ENCODE measurements at places on chromosomes 11 and 22.

DNA sequence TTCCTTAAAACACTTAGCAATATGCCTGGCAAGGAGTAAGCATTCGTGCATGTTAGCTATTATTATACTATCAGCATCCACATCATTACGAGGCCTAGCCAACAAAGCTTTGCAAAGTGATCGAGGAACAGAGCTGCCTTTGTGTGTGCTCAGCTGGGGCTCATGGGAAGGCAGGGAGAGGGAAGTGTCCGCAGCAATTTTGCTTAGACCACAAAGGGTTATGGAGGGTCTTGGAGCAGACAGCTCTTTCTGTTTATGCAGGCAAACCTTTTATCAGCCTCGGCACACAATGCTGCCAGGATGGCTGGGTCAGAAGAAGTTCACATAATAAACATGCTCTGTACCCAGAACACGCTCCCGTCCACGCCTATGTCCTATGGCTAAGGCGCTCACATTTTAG, 10.9 kb upstream of the DKK3 start:
- DNase-seq, result no peak

DNA sequence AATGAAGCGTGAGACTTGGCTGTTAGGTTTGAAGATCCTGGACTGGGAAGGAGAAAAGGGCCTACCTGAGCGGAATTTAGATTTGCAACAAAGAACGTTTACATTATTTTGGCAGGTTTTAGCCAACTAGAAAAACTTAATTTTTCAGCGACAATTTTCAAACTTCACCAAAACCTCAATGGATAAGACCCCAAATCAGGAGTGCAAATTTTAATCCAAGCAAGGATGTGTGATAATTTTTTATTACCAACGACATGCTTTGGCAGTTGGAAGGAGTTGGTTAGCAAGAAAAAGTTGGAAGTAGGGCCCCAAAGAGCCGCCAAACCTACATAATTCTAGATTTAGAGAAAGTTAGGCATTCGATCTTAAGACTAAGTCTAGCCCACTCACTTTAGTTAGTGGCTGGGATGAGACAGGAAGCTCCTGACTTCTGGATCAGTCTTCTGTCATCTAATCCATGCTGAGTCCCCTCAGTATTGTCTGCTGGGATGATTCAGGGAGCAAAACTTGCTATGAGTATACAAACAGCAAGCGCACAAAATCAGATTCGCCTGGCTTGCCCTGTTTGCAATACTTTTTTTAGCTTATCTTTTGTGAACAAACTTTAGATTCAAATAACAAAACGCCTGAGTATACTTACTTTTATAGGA, 787 bp upstream of the RDX start:
- DNase-seq, result peak; percentile 31

DNA sequence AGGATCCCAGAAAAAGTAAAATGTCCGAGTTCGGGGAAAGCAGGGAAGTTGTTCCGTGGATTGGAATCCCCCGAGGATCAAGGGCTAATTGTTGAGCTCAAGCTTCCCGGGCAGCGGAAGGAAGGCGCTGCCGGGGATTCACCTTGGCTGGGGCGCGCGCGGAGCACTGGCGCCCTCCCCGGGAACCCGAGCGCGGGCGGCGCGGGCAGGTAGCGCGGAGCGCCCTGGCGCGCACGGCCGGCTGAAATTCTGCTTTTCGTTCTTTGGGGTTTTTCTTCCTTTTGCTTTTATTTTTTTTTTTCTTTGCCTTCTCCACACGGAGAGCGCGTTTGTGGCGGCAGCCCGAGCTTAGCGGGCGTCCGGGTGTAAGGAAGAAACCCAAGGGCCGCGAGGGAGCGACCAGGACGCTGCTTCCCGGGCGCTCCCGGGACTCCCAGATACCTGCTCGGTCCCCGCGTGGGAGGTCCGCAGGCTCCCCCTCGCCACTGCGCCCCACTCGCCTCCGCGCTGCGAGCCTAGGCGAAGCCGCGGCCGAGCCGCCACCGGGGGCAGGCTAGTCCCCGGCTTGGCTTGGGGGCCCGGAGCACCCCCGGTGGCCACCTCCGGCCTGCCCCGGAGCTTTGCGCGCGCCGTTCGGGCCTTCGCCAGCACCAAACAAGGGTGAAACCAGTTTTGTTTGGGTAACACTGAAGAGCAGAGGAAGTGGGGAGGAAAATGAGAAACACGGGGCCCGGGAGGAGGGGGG, 4.8 kb upstream of the IGF2 start:
- no peak for DNase-seq

DNA sequence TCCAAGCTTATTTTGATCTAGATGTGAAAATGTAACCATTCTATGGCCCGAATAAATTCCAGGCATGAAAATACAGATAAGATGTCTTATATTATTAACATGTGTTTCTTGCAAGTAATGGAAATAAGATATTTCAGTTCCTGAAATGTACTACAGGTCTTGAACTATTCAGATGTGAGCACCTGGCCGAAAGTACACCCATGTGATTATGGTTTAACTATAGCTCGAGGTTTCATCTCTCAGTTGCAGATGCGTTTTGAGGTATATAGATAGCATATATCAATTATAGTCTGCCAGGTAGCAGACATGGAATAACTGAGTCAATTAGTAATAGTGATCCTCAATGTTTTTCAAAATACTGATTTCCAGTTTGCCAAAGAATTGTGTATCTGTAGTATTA, 68.3 kb downstream of the DDIAS start:
- no peak for DNase-seq

DNA sequence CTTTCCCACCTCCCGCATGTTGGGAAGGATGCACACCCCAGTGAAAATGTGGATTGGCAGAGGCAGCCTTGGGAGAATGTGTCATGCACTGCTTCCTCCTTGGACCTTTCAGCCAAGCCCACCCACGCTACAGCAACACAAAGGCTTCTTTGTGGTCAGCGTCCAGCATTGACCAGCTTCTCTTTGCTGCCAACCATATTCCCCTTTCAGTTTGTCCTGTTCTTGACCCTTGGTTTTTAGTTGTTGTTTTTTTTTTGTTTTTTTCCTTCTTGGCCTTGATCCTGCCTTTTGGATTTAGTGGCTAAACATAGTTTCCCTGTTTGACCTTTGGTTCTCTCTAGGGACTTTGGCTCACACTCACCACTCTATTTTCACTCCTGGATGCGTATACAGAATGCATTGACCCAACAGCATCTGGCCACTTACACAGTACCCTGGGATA, 573.6 kb downstream of the INSC start:
- DNase-seq, result no peak

- DNase-seq, result no peak
These were observed 475.6 kb downstream of the MIAT start for GRCh38 chr22:27133019-27133431.

- DNase-seq, result peak; percentile 66
These were observed 63.7 kb downstream of the ETS1 start for GRCh38 chr11:128523641-128524040.

DNA sequence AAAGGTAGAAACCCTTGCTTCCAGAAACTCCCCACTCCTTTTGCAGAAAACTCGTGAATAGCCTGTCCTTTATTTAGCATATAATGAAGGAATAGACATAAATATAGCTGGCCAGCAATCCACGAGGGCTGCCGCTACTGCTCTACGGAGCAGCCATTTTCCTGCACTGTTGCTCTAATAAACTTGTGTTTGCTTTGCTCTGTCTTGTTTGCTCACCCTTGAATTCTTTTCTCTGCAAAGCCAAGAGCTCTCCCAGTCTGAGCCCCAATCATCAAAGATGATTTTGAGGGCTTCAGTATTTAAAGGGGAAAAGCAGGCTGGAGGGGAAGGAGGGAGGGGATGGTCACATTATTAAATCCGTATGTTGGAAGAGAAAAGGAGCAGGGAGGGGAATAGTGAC, 16.6 kb upstream of the CHKA start:
- no peak for DNase-seq

DNA sequence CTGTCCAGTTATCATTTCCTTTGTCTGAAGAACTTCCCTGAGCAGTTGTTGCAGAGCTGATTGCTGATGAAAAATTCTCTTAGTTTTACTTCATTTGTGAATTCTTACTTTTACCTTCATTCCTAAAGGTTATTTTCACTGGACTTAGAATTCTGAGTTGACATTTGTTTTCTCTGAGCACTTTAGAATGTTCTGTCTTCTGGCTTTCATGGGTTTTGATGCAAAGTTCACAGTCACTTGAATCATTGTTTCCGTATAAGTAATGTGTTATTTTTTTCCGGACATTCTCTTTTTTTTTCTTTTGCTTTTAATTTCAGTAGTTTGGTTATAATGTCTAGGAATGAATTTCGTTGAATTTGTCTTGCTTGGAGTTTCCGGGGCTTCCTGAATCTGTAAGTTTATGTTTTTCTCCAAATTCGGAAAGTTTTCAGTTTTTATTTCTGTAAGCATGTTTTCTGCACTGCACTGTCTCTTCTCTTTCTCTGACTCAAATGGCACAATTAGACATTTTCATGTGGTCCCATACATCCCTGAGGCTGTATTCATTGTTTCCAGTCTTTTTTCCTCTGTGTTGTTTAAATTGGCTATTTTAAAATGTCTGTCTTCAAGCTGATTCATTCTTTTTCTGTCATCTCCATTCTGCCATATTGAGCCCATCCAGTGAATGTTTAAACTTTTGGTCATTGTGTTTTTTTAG, 68.5 kb upstream of the NARS2 start:
- no peak for DNase-seq

DNA sequence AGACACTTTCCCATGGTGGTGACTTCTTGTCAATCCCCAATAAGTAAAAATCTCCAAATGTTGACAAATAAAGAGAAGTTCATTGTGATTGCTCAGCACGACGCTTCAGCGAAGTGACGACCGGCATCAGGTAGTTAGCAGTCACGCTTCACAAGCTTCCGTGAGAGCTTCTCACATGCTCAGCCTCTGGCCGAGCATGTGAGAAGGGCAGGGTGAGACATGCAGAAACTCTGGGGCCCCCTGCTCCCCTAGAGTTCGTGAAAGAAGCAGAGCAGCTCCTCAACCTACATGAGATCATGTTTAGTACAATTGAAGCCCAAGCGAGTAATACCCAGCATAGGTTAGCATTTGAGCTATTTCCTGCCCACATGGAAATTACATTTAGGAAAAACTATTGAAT, 4.4 kb upstream of the C11orf16 start:
- no peak for DNase-seq

- no peak for DNase-seq
These were observed 110.5 kb upstream of the NARS2 start for GRCh38 chr11:78685156-78685555.

- no peak for DNase-seq
These were observed 58.3 kb downstream of the SIK3 start for GRCh38 chr11:117039900-117040299.

GRCh38 chr11:56103210-56103737, at the start of gene OR8H2:
Gene OR8H2, plus strand, starts transcription at chr11:56103687. Its CDS starts 1,356 bp downstream, at chr11:56105043.
- DNase-seq, result no peak

DNA sequence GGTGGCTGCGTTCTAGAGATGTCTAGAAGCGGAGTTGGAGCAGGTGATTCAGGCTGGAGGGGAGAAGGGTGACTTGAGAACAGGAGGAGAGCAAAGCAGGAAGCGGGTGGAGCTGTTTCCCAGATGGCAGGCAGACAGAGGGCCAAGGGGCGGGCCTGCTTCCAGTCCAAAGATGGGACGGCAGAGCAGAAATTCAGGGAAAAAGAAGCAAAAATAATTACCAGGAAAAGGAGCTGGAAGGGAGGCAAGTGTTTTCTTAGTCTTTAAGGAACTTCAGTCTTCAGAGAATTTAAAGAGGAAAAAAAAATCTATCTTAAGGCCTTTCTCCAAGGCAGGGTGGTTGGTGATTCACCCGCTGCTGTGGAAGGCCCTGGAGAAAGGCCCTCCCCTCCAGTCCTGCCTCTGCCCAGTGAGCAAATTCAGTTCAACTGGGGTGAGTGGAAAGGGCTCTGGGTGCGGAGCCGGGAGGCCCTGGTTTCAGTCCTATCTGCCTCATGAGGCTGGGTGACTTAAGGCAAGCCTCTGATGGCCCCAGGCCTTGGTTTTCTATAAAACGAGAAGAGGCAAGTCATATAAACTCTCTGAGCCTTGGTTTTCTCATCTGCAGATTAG, 4.5 kb upstream of the CREB3L1 start:
- DNase-seq, result peak; percentile 69

GRCh38 chr11:97269527-97269926, 879.7 kb downstream of the JRKL start:
- no peak for DNase-seq

DNA sequence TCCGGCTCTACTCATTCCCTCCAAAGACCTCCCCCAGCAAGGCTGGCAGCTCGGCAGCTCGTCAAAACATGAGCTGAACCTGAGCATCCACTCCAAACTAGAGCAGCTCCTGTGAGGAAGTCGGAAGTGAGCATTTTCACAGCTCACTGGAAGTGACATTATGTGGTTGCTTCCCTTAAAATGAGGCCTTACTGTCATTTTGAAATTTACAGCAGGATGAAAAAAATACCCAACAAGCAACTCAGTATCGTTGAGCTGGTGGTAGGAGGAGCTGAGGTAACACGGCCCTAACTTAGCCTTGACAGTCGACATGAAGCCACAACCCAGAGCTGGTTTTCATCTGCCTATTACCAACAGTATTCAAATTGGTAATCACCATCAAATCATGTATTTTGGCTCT, 38.0 kb upstream of the ARFGAP3 start:
- peak; percentile 17 for DNase-seq

DNA sequence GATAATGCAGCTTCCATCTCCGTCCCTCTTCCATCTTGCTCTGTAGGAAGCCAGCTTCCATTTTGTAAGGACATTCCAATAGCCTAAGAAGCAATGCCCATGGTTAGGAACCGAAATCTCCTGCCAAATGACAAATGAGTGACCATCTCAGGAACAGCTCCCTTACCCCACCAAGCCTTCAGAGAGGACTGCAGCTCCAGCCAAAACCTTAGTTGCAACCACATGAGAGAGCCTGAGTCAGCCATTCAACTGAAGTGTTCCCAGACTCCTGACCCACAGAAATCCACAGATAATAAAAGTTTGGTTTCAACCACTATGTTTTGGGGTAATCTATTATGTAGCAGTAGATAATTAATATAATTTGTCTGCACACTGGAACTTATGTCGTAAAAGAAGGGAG, 51.7 kb upstream of the LDLRAD3 start:
- DNase-seq, result no peak

GRCh38 chr11:69683764-69684333, 8.7 kb upstream of the LTO1 start:
- no peak for DNase-seq

- no peak for DNase-seq
These were observed 301.8 kb upstream of the API5 start for GRCh38 chr11:43010042-43010441.

DNA sequence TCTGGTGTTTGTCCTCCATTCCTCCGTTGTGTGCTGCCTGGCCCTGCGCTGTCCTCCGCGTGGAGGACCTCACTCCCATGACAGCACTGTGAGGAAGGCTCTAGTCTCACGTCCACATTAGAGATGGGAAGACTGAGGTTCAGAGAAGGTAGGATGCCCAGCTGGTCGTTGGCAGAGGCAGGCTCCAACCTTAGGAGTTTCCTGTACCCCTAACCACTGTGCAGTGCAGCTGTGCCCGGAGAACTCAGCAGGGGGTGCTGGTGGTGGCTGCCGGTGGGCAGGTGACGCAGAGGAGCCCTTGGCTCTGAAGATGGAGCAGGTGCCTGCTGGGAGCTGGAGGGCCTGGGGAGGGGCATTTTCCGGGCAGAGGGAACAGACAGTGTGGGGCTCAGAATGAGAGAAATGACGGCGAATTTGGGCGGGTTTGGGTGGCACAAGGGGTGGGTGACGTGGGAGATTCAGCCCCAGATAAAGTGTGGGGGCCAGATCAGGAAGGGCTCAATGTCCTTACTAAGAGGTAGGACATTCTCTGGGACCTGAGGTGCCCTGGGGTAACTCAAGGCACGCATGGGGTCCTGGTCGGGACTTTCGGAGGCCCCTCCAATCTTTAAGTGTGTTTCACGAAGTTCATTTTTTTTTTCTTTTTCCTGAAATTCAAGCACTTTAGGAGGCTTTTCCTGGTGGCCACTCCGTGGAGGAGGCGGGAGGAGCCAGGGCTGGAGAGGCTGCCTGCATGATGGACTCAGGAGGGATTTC, 535.0 kb downstream of the TBC1D22A start:
- DNase-seq, result no peak

GRCh38 chr11:1384199-1384970, 5.3 kb upstream of the BRSK2 start:
- DNase-seq, result no peak

Measured in fibroblast of skin of abdomen (primary cell).